ENCODE measurements at places on chromosomes 4 and X. TPM values are rescaled to one million over a fixed set of nuclear protein-coding genes. Genes with fewer than 3 reads are reported as not detected.
A peak's percentile ranks its signal among the peaks of the same experiment; 100 is the strongest.

FAM120C gene
- 7.0 TPM for total RNA-seq

- H3K27ac ChIP-seq, result peak overlapping the region; percentile 4
- no peaks in the 10 kb centered on the region for H3K27me3 ChIP-seq
- peaks cover 57% of the 10 kb centered on the region for H3K4me1 ChIP-seq
- peaks cover 13% of the 10 kb centered on the region for H3K36me3 ChIP-seq
Measured at GRCh38 chr4:102819588-102820365, 7.6 kb downstream of the UBE2D3 start.

ELOVL6 gene
- total RNA-seq, result 31.0 TPM

AFF2 gene
- total RNA-seq, result 9.3 TPM

- H3K36me3 ChIP-seq, result no peaks in the 10 kb centered on the region
- DNase-seq, result no peak
- no peak overlapping the region for H3K4me3 ChIP-seq
- peaks cover 21% of the 10 kb centered on the region for H3K4me1 ChIP-seq
- H3K27ac ChIP-seq, result no peak overlapping the region
Measured at GRCh38 chr4:16418814-16419213, 192.5 kb upstream of the TAPT1 start.

- H3K4me1 ChIP-seq, result no peaks in the 10 kb centered on the region
- no peaks in the 10 kb centered on the region for H3K36me3 ChIP-seq
- H3K27me3 ChIP-seq, result peaks cover 1% of the 10 kb centered on the region
Measured at GRCh38 chr4:154348657-154349056, 142.9 kb downstream of the DCHS2 start.

- H3K36me3 ChIP-seq, result no peaks in the 10 kb centered on the region
- H3K27me3 ChIP-seq, result no peaks in the 10 kb centered on the region
- no peak for DNase-seq
- no peaks in the 10 kb centered on the region for H3K4me1 ChIP-seq
Measured at GRCh38 chrX:38400389-38400910, 48.0 kb downstream of the OTC start.

- DNase-seq, result no peak
- H3K27ac ChIP-seq, result no peak overlapping the region
- peaks cover 3% of the 10 kb centered on the region for H3K27me3 ChIP-seq
- H3K4me1 ChIP-seq, result no peaks in the 10 kb centered on the region
Measured at GRCh38 chr4:180618396-180618795, 1624.8 kb upstream of the TENM3 start.

GRCh38 chrX:150486011-150486410 lies 82.4 kb upstream of the MTM1 start:
- DNase-seq, result peak; percentile 45
- peaks cover 3% of the 10 kb centered on the region for H3K27me3 ChIP-seq
- no peaks in the 10 kb centered on the region for H3K4me1 ChIP-seq
- H3K36me3 ChIP-seq, result no peaks in the 10 kb centered on the region

- no peak overlapping the region for H3K27ac ChIP-seq
- no peak overlapping the region for H3K4me3 ChIP-seq
Measured at GRCh38 chr4:75950213-75950815, 9.5 kb upstream of the NAAA start.

DNA sequence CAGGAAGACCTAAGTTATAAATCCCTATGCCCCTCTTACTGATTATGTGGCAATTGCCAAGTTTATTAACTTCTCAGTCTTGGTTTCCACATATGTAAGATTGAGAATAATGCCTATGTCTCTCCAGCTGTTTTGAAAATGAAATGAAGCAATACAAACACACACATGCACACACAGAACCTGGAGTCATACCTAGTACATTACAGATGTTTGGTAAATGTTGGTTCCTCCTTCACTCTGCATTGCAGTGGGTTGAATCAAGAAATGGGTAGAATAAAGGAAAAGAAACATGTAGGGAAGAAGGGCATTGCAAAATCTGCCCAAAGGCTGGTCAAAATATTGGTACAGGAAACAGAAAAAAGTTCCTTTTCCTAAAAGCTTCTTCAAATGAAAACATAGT lies 309.9 kb upstream of the EMCN start:
- H3K27me3 ChIP-seq, result no peaks in the 10 kb centered on the region
- H3K4me1 ChIP-seq, result no peaks in the 10 kb centered on the region
- H3K4me3 ChIP-seq, result no peak overlapping the region

- H3K27ac ChIP-seq, result no peak overlapping the region
- peaks cover 4% of the 10 kb centered on the region for H3K27me3 ChIP-seq
- H3K4me3 ChIP-seq, result no peak overlapping the region
- DNase-seq, result no peak
Measured at GRCh38 chrX:725971-726370, 95.4 kb downstream of the SHOX start.

ENPEP gene
- total RNA-seq, result 3.5 TPM

USP17L12 gene
- not detected for total RNA-seq

APLN gene
- total RNA-seq, result 3.5 TPM
